Fibroblast of skin of right quadriceps (primary cell): ENCODE measurements at places on chromosomes 6 and 20.

DNA sequence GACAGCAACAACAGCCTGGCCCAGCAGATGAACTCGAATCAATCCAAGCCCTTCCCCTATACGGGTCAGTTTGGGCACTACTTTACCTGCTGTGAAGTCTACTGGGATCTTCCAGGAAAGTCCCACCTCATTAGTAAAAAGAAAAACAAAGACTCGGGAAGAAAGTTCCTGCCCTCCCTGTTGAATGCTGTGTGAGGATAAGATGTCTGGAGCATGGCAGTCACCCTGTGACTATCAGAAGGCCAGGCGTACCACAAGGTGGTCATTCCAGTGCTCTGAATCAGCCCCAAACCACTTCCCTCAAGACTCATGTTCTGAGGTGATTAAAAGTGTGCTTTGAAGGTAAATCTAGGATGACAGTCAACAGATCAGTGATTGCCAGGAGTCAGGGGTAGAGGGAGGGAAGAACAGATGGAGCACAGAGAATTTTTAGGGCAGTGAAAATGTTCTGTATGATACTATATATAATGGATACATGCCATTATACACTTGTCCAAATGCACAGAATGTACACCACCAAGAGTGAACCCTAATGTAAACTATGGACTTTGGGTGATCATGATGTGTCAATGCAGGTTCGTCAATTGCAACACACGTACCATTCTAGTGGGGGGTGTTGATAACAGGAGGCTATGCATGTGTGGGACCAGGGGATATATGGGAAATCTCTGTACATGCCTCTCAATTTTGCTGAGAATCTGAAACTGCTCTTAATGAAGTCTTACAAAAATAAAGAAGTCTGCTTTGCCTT lies 14.7 kb downstream of the FKBP1A start:
- DNase-seq: peak; percentile 29

- no peak for DNase-seq
These were observed 280.9 kb upstream of the STXBP5 start for GRCh38 chr6:146923205-146923833.

GRCh38 chr6:106823732-106824351 lies 150.7 kb downstream of the CD24 start:
- no peak for DNase-seq

- DNase-seq: no peak
These were observed 336.0 kb downstream of the SYNE1 start for GRCh38 chr6:152301021-152301764.

- peak; percentile 24 for DNase-seq
These were observed 29.1 kb downstream of the ASXL1 start for GRCh38 chr20:32387252-32387651.

- DNase-seq: no peak
These were observed 19.8 kb downstream of the IBTK start for GRCh38 chr6:82227770-82228169.

- DNase-seq: no peak
These were observed 22.9 kb upstream of the ESR1 start for GRCh38 chr6:151784441-151785214.

- no peak for DNase-seq
These were observed 51.0 kb upstream of the CD93 start for GRCh38 chr20:23136893-23137745.

DNA sequence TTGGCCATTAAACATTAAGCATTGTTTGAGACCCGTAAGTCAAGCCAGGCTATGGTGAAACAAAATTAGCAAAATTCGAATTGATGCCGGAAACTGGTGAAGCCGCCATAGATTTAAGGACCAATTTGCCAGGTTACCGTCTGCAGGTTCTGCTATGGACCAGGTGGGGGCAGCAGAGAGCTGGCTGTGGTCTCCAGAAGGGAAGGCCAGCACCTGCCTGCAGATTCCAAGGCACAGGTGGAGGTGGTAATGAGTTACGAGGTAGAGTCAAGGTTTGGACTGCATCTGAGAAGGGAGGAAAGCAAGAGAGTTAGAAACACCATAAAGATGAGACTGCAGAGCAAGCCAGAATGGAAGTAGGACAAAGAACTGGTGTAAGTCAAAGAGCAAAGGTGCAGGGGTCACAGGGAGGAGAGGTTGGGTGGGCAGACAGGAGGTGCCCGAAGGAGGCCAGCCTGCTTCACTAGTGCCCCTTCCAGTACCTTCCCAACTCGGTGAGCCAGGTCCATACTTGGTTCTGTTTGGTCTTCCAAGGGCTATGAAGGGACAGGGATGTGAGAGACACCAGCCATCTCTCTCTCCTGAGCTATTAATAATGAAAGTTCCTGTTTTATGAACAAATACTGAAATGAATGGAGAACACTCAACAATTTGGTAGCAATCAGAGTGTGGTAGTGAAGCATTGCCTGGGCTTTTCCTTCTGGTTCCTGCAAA lies 131.6 kb upstream of the ESR1 start:
- DNase-seq: peak; percentile 10

- DNase-seq: no peak
These were observed 78.7 kb downstream of the CEBPB start for GRCh38 chr20:50269091-50270033.

DNA sequence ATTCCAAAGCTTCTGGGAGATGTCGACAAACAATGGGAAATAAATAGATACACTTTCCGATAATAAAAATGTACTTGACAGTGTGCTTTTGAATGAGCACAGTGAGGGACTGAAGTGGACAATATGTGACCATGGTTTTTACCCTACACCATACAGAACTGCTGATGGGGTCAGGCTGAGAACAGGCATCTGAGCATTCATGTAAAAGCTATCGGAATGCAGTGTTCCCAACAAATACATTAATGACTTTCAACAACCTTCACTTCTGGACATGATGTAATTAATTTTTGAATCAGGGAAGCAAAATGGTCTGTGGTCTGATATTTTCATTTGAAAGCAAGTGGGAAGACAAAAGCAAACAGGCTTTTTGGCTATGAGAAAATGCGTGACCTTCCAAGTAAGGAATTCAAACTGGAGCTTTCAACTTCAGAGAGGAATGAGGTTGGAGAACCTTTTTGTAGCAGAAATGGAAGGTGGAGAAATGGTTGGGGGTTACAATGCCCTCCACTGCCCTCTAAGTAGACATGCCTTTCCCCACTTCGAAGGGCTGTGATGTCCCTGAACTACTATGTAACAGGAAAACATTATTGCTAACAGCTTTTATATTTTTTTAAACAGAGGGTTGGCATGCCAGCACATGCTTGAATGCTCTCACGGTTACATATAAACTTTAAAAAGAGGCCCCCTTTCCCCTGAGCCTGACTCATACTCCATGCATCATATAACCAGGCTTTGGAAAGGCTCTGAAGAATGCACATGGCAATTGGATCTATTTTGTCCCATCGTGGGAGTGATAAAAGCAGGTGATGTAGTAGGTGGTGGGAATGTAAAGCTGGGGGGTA lies 203.5 kb upstream of the CITED2 start:
- peak; percentile 96 for DNase-seq

DNA sequence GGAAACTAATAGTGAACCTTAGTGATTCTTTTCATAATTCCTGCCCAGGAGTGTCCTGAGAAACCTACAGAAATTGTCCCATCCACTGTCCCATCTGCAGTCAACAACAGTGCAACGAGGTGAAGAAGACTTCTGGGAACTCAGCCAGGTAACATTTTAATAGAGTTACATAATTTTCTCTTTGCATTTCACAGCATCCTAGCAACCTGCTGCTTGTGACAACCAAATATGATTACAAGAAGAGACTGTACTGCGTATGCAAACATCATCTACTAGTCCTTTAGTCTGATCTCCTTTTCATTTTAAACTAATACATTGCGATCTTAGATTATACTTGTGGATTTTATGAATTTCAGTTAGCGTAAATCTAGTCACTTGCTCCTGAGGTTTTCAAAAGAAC lies 951.6 kb downstream of the TFAP2A start:
- DNase-seq: no peak

DNA sequence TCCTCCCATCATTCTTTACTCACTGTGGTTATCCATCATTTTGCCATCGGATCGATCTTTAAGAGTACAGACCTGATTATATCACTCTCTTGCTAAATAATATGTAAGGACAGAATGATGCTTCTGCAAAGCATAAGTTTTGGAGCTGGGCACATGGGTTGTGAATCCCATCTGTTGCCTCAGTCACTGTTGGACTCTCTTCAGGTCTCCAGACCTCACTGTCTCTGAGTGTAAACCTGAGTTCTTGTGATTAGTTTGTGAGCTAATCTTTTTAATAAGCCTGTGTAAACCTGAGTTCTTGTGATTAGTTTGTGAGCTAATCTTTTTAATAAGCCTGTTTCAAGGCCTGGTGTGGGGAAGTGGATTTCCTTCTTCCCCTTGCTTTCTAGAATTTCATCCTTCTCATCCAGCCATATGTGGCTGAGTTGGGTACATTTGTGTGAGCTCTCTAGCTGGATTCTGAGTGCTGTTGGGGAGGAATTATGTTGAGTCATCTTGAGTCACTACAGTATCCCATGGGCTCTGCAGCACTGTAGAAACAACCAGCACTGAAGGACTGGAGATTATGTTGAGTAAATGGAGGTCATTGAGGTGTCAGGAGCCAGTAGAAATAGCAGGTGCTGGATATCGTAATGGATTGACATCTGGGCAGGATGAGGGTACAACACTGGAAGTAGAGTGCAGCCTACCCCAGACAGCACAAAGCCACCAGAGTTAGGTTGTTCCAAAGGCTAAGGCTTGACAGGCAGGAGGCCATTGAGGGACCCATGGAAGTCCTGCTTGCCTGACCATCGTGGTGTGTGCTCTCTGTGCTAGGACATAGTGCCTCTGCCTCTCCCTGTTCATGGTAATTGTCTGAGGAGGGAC lies 52.4 kb downstream of the SCAND1 start:
- DNase-seq: peak; percentile 88

DNA sequence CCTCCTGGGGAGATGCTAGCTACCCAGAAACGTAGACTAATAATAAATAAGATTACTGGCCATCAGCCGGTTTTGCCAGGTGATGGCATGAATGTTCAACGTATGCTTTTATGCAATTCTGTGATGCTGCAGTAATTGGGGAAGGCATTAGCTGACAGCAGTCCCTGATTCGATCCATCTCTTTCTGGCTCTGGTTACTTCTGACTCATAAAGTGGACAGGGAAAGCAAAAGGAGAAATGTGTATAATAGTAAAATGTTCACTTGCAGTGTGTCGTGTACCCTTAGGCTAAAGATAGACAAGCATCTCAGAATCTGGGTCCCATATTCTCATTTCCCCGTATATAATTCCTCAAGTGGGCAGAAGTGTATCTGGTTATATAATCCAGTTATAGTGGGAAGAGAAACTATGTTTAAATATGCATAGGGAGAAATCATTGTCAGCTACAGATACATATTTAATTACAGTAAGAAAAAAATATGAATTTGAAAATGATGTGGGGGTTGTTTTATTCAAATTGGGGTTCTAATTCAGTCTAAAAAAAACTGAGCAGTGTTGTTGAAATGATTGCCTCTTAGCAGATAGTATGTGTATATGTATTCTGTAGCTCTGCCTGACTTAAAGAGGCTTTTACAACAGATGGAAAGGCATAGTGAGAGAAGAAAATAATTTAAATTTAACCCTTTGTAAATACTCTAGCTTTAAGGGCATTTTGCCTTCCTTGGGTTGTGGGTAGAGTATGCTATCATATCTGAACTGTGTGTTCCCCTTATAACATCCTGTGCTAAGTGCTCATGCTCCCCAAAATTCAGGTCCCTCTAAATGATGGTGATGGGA lies 40.6 kb downstream of the DOK5 start:
- DNase-seq: peak; percentile 52

- DNase-seq: no peak
These were observed 13.6 kb downstream of the BPIFB4 start for GRCh38 chr20:33093074-33093473.

- no peak for DNase-seq
These were observed 4.5 kb downstream of the PMEPA1 start for GRCh38 chr20:57705127-57705899.

DNA sequence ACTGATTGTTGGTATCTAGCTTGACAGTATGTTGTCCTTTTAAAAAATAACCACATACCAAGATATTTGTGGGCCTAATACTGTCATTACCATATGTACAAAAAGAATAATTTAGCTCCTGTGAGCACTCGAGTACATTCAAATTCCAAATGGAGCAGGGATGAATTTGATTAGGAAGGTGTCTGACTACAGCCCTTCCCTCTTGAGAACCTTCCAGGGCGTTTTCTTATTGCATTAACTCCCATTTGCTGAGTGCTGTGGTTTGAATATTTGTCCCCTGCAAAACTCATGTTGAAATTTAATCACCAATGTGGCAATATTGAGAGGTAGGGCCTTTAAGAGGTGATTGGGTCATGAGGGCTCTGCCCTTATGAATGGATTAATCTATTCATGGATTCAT lies 76.9 kb upstream of the RALY start:
- DNase-seq: no peak

DNA sequence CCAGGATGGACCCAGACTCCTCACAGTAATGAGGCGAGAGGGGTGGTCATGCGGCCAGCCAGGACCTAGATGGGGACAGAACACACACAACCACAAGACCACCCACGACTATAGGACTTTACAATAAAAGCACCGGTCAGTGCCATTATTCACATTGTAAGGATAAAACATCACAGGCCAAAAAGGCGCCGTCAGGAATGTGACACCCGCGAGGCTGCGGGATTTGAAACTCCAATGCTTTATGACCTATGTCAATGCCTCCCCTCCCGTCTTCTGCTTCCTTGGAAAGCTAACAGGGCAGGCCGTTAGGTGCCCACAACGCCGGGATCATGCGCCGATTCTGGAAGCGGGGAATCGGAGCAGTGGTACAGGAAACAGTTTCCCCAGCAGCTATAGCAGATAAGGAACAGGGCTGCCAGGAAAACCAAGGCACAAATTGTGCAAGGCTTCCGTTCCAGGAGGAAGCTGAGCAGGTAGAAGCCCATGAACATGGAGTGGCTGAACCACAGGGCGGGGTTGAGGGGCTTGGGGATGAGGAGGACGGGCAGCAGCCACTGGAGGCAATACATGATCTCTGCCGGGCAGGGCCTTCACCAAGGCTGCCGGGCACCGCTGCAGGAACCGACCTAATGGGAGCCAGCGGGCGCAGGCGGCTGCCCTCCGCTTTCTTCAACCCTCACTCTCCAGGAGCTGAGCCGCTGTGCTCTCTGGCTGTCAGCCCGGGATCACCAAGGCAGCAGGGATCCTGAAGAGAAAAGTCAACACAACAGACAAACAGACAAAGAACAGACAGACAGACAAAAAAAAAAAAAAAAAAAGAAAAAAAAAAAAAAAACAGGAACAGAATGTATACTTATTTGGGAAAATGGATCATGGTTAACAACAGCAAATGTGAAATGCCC lies 2.2 kb upstream of the NNAT start:
- no peak for DNase-seq

DNA sequence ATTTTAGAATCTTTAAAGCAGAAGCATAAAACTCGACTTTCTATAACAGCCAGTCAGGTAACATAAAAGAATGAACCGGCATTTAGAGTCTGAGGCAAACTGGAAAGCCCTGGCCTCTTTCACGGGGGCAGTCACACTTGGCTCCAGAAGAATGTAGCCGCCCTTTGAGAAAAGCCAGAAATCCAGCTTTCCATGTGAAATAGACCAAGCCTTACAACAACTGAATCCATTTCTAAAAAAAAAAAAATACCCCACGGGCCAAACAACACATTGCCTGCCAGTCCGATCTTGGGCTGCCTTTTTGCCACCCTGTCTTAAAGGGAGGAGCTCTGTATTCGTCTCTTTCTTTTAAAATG lies 252.9 kb upstream of the TAB2 start:
- no peak for DNase-seq
